EL (cell line): ENCODE measurements at places on chromosomes 13 and 19.

DNA sequence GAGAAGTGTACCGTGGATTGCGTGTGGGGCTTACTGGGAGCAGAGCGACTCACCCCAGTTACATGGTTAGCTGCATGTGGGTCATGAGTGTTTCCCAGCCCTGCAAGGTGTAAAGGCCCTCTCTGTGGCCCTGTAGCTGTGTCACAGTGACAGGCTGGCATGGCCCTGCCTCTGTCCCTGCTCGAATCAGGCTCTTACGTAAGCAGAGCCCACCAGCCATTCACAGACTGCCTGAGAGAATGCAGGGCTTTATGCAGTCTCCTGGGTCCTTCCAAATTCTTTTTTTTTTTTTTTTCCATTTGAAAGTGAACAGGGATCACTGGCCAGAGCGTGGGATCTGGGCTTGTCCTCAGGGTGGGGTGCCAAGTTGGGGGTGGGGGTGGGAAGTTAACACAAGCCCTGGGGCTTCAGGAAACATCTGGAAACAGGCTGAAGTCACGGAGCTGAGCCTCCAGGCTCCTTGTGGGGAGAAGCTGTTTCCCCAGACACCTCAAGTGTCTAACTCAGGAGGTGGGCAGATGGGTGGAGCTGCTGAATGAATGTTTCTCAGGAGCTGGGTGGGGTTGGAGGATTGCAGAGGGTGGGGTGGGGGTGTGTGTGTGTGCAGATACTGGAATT lies 13.4 kb downstream of the TECR start:
- peak; percentile 34 for DNase-seq

- peak; percentile 58 for DNase-seq
Observed at GRCh38 chr19:35045667-35046300, 4.3 kb downstream of the HPN start.

DNA sequence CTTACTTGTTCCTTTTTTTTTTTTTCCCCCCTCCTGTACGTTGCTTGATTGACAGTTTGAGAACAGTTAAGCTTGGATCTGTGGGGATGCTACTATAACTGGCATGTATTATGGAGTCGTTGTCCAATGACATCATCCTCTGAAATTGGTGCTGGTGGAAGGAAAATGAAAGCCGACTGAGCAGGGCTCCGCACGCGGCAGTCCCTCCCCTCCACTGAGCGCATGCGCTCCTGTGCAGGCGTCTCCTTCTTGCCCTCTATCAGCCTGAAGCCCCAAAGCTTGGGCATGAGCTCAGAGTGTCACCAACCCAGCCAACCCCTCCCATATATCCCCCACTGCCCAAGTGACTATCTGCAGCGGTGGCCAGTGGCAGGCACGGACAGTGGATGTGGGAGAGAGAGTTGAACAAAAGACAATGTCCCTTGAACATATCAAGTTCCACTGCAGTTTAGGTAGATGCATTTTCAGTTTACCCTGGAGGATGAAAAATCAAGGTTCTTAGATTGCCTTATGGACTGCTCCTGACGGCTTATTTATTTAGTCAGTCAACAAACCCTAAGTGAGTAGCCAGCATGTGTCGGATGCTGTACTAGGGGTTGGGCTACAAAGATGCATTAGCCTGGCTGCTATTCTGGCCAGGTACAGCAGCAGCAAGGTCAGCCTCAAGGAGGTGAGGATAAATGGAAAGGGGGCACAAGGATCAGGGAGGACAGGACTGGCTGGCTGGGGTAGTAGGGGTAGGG lies 20.8 kb downstream of the MBNL2 start:
- DNase-seq: no peak

- DNase-seq: no peak
Observed at GRCh38 chr13:34708566-34709313, 233.3 kb upstream of the NBEA start.

DNA sequence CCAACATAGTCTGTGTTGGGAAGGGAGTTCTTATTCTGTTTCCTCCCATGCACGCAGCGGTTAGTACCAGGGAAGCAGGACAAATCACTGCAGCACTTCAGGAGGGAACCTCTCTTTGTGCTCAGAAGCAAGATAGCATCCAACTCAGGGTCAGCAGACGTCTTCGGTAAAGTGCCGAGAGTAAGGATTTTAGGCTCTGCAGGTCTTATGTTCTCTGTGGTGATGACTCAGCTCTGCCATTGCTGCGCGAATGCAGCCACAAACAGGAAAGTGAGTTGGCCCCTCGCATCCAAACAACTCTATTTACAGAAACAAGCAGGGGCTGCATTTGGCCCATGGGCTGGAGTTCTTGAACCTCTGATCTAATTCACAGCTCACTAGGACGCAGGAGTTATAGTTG lies 122.1 kb upstream of the SPATA13 start:
- DNase-seq: peak; percentile 28

GRCh38 chr19:2330632-2331284 lies 2.3 kb downstream of the SPPL2B start:
- no peak for DNase-seq

DNA sequence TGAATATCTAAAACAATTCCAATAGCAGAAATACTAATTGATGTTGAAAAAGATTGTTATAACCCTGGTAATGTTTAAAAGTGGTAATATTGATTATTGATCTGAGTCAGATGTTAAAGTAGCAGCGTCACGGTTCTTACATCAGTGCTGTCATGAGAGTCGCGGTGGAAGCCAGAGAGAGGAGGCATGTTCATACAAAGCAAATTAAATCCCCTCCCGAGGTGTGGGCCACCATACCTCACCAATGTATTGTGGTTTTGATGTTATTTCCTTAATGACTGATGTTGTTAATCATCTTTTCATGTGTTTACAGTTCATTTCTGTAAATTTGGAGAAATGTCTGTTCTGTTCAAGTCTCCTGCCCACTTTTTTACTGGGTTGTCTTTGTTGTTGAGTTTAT lies 11.2 kb downstream of the ZNF317 start:
- DNase-seq: no peak

DNA sequence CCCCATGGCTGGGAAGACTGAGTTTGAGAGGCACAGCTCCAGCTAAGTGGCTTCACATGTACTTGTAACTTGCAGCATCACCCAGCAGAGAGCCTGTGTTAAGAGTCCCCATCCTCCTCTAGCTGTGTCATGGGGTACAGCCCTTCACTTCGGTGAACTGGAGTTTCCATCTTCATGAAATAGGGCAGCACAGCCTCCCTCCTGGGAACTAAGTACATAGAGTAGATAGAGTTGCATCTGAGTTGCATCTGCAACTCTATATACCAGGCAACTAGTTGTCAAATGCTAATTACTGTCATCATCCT lies 1.2 kb downstream of the PRDX2 start:
- DNase-seq: no peak

DNA sequence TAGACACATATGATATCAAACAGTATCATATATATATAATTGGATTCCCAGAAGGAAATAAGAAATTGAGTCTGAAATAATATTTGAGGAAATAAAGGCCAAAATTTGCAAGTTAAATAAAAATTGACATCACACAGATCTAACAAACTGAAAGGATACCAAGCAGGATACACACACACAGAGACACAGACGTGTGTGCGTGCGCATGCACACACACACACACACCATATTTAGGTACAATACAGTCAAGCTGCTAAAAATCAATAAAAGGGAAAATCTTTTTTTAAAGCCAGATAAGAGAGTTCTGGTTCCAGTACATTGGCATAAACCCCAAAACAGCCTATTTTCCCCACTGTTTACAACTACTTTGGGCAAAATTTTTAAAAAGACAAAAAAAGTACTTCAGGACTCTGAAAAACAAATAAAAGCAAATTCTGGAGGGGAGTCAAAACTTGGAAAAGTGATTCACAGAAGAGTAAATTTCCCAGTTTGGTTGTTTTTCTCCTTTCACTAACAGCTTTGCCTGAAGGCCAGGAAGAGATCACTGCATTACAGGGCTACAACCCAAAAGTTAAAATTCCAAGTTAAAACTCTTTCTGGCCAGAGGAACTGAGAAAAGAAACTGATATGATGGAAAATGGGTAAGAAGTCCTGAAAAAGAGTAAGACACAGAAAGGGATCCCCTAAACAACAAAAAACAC lies 16.2 kb downstream of the MYCBP2 start:
- no peak for DNase-seq

- no peak for DNase-seq
Observed at GRCh38 chr13:45289936-45290563, 50.9 kb downstream of the TPT1 start.

DNA sequence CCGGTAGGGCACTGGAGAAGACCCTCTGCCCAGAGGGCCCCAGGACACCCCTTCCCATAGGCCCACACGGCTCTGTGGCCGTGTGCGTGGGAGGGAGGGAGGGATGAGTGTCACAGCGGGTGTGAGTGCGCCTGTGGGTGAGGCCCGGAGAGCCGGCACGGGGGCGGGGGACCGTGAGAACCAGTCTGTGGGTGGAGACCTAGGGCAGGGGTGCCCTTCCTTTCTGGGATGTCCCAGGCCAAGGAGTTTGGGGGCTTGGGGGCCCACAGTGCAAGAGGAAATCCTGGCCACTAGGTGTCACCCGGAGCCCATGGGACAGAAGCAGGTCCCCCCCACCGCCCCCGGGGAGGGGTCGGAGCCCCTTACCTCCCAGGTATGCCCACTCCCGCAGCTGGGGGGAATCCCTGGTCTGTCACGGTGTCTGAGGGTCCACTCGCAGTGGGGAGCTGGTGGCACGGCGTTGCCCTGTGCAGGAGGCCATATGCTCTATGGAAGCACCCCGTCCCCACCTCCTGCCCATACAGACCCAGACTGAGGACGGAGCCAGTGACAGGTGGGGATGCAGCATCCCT lies 16.0 kb upstream of the SLC7A10 start:
- DNase-seq: no peak

DNA sequence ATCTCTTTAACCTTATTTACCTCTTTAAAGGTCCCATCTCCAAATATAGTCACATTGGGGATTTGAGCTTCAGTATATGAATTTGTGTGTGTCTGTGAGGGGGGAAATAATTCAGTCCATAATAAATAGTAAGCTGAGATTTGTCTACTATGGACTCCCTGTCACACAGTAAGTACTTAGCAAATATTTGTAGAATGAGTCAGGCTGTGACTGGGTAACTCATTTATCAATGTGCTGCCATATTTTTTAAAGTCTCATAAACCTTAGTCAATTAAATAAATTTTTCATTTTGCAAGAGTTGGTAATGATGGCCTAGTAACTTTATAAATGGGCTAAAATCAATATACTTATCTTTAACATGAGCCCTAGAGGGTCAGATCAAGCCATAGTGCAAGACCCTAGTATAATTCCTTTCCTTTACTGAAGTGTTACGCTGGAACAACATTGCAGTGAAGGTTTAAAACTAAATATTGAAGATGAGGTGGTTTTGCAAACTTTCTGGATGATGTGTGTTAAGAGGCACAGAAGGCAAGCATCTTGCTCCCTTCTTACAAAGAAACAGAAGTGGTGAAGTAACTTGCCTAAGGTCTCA lies 305.1 kb downstream of the KCNRG start:
- DNase-seq: peak; percentile 72

DNA sequence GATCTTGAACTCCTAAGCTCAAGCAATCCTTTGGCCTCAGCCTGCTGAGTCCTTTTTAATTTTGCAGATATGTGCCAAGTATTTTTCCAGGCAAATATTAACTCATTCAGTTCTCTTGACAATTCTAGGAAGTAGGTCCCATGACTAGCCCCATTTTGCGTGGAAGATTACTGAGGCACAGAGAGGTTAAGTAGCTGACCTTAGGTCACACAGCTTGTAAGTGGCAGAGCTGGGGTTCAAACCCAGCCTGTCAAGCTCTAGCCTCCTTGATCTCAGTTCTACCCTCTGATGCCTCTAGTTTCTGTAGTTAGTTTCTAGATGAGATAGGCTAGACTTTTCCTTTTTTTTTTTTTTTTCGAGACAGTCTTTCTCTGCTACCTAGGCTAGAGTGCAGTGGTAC lies 18.1 kb downstream of the CYP4F22 start:
- no peak for DNase-seq

GRCh38 chr13:112761701-112762689 lies 72.2 kb downstream of the ATP11A start:
- DNase-seq: no peak

DNA sequence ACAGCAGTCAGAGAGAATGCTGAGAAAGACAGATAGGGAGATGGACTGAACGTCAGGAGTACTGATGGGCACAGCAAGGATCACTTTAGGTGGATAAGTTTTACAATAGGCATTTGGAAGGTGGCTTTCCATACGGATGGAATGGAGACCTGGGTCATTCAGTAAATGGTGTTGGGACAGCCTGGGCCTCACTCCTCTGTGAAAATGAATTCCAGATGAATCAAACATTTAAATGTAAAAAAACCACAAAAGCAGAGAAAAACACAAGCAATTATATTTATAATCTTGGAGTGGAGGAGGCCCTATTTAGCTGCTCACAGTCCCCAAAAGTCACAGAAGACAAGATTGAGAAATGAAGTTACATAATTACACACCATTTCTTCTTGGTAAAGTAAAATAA lies 4.7 kb downstream of the IL17D start:
- no peak for DNase-seq

DNA sequence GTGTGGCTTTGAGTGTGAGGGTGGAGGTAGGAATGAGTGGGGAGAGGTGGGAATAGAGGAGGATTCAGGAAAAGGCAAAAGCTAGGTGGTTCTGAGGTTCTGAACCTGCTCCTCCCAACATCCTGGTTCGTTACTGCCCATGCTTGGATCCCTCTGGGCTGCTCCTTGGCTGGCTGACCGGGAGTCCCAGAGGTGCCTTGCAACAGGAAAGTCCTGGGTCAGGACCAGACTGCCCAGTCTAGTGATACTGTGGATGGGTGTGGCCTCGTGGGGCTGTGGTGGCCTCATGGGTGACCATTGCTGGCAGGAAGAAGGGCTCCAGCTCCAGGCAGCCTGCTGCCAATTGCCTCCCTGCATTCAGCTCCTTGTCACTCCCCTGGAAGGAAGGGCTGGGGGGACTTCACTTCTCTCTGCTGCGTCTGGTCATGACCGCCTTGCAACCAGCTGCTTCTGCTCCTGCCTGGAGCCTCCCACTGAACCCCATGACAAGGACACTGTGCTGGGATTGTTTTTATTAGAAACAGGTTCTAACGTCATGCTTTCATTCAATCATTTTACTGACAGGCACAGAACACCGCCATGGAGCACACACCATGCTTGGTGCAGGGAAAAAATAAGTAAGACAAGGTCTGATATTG lies 61.5 kb upstream of the UBL3 start:
- no peak for DNase-seq

GRCh38 chr13:46232281-46232680 lies 20.6 kb downstream of the LRRC63 start:
- peak; percentile 41 for DNase-seq

- peak; percentile 91 for DNase-seq
Observed at GRCh38 chr13:98556968-98557631, 19.8 kb downstream of the STK24 start.

- DNase-seq: no peak
Observed at GRCh38 chr13:100675661-100676129, 1.1 kb upstream of the TMTC4 start.

- DNase-seq: peak; percentile 55
Observed at GRCh38 chr19:3034656-3035541, 5.8 kb upstream of the TLE2 start.
